Spinal cord (tissue), 10 donors: ENCODE measurements at places on chromosomes 13 and 19. TPM values are rescaled to one million over a fixed set of nuclear protein-coding genes. Genes with fewer than 3 reads are reported as not detected.

The ZNF808 gene
- polyA plus RNA-seq = 6.4 TPM

DNA sequence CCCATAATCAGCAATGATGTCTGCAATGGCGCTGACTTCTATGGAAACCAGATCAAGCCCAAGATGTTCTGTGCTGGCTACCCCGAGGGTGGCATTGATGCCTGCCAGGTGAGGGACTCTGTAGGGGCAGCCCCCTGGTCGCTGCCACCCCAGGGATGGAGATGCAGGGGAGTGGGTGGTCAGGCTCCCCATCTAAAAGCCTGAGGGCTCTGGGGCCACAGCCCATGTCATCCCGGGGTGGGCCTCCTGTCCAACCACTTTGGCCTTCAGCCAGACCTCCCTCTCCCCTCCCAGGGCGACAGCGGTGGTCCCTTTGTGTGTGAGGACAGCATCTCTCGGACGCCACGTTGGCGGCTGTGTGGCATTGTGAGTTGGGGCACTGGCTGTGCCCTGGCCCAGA, 24.1 kb downstream of the HPN start:
- no peak for DNase-seq

GRCh38 chr13:47327861-47328260, 431.0 kb upstream of the HTR2A start:
- DNase-seq = no peak

- no peak for DNase-seq
Observed at GRCh38 chr13:30880151-30880855, 25.8 kb upstream of the MEDAG start.

DNA sequence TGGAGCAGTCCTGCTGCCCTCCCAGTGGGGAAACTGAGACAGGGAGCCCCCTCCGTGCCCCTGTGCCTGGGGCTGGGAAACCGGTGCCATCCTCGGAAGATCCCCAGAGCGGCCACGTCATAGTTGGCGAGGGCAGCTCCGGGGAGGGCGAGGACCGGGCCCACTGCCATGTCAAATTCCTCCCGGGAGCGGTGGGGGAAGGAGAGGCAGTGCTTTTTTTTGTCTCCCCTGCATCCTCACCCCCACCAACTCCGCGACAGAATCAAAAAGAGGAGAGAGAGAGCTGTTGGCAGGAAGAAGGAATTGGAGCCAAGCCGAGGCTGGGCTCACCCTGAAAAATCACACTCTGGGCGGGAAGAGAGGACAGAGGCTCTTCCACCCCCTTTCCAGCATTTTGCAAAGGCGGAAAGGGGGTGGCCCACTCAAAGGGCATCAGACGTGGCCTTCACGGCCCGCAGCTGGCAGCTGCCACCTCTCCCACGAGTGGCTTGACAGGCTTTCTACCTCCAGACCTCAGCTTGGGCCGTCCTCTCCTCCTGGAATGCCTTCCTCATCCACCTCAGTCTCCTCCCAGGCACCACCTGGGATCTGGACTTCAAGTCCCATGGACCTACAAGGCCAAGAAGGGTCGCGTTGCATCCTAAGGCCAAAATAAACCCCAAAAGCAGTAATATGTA, 19.6 kb upstream of the NFIC start:
- DNase-seq = peak; percentile 88

- DNase-seq = no peak
Observed at GRCh38 chr19:17200408-17201079, 14.6 kb upstream of the USE1 start.

The CLC gene
- 0.51 TPM for polyA plus RNA-seq

DNA sequence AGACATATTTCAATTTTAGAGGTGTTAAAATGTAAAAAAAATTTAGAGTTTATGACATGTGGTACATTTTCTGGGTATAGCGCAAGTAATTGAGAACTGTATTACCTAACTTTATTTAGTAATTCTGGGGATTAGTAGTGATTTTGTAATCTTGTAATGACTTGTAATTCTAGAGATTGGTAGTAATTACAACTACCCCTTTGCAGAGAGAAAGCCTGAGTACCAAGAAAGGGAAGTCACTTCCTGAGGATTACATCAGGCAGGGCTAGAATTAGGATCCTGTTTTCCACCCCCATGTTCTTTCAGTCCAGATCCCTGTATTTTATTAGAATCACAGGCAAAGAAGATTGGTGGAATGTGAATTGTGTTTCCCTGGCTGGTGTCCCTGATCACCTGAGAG, 274.9 kb downstream of the KCNRG start:
- no peak for DNase-seq

The ZNF560 gene
- polyA plus RNA-seq = 0.96 TPM

The PLPPR3 gene
- polyA plus RNA-seq = 201 TPM

The FPR2 gene
- not detected for polyA plus RNA-seq

The DACH1 gene
- polyA plus RNA-seq = 20.5 TPM

The PLEKHA4 gene
- polyA plus RNA-seq = 43.0 TPM

DNA sequence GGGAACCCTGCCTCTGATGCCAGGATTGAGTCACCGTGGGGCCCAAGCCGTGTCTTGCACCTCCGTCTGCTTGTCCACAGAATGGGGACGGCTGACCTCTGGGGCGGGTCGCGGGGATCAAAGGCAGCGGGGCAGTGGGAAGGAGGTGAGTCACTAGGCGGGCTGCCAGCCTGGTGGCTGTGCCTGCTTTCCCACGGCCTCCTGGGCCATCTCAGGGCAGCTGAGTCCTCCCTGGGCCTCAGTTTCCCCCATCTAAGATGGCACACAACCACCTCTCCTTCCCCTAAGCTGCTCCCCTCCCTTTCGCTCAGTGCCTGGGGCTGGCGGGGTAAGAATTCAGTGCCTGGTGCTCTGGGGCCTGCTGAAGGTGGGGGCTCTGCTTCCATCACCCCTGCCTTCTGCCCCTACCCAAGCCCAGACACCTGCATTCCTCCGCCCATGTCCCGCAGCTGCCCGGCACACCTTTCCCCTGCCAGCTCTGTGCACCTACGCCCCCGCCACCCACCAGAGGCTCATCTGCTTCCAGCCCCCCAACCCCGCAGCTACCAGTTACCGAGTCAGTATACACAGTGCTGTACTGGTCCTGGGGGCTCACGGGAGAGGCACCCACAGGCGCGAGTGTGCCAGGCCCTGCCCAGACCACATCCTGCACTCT, 3.5 kb downstream of the MKNK2 start:
- DNase-seq = no peak

- peak; percentile 96 for DNase-seq
Observed at GRCh38 chr19:1453525-1454364, 3.8 kb downstream of the APC2 start.

The SLC25A41 gene
- polyA plus RNA-seq = 5.6 TPM

DNA sequence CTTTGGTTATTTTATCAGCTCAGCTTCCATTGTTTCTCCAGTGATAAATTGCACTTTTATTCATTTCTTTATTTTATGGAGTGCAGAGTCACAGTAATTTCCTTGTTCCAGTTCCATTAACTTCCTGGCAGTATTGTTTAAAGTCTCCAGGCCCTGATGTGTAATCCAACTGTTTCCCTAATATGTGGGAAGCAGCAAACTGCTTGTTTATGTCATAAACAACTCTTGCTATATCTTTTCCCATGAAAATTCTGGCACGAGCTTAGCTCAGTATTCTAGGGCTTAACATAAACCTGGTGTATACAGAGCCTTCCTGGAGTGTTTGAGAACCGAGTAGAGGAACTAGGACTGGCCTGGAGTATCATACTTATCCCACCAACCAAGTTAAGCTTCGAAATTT, 83.5 kb upstream of the ARGLU1 start:
- peak; percentile 30 for DNase-seq

GRCh38 chr13:111662895-111663294, 342.5 kb downstream of the TEX29 start:
- DNase-seq = no peak

The SYCN gene
- polyA plus RNA-seq = not detected

DNA sequence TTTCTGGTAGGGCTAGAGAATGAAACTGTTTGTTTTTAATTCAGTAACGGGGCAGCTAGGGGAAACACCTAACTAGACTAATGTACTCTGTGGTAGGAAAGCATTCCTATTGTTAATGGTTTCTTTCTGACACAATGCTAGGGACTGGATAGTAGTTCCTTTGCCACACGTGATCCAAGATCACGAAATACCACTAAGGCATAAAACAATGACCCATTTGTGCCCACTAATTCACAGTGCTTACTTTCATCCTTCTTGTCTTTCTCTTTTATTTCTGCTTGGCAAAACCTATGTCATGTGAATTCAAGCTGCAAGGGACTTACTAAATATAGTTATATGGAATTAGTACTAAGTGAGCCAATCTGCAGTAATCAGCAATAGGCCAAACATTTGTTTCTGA, 834.1 kb upstream of the SLITRK6 start:
- no peak for DNase-seq

- DNase-seq = no peak
Observed at GRCh38 chr13:46097663-46098062, 7.2 kb downstream of the CPB2 start.

DNA sequence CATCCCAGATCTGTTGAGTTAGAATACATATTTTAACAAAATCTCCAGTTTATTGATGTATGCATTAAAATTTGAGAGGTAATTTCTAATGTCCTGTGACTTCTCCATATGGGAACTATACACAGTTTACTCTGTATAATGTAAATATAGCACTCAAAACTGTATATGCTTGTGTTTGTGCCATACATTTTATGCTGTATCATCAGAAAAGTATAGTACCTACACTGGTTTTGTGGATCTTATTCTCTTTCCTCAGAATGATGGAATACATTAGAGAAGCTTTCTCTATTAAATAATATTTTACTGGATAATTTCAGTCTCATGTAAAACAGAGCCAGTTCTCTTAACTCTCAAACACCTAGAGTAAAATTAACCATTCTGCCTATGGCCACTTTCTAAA, 53.6 kb downstream of the ZNF254 start:
- no peak for DNase-seq

The ZNF132 gene
- 11.1 TPM for polyA plus RNA-seq

The IGLON5 gene
- 160 TPM for polyA plus RNA-seq

DNA sequence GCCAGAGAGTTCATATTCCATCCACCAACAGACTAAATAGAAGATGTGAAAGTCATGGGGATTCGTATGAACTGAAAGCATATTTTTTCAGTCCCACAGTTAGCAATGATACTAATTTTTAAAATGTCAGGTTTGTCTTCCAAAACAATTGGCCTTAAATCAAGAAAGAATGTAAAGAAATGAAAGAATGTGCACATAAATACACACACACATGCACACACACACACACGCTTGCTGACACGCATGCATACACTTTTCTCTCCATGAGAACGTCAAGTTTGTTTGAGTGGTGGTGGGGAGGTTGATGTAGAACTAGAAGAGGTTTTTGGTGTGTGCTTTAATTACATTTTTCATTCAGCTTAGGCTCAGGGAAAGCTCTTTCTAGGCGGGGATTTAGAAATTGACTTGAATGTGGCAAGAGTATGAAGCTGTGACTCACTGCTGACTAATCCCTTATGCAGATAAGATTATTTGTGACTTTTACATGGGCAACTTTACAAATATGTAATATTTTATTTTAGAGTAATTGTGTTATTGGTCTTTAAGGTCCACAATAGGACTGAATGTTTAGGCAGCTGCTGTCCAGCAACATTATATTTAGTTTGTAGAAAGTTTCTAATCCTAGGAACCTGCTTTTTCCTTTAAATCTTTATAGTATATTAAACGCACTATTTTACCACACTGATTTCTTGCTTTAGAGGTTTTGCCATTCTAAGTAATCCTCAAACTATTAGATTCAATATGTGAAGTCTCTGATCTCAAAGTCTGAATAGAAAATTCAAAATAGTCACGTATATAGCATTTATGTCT, 18.8 kb downstream of the FLT1 start:
- no peak for DNase-seq

The NFIX gene
- 198 TPM for polyA plus RNA-seq

DNA sequence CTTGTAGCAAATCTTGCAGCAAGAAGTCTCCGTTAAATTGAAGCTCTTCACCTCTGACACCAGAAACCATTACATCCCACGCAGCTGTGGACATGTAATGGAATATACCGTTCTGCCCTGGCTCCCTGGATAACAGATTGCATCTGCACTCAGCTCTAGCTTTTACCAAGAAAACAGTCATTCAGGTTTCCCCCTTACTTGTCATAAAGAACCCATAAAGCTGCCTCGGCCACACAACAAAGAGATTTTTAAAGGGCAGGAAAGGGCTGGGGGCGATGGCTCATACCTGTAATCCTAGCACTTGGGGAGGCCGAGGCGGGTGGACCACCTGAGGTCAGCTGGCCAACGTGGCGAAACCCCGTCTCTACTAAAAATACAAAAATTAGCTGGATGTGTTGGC, 127.6 kb upstream of the RFC3 start:
- peak; percentile 55 for DNase-seq

- no peak for DNase-seq
Observed at GRCh38 chr19:18507021-18507726, 14.7 kb downstream of the ELL start.

The C19orf38 gene
- 2.0 TPM for polyA plus RNA-seq

- DNase-seq = no peak
Observed at GRCh38 chr13:29304148-29304547, 291.3 kb downstream of the SLC7A1 start.

GRCh38 chr13:113560645-113561416, 23.7 kb upstream of the TFDP1 start:
- DNase-seq = no peak

DNA sequence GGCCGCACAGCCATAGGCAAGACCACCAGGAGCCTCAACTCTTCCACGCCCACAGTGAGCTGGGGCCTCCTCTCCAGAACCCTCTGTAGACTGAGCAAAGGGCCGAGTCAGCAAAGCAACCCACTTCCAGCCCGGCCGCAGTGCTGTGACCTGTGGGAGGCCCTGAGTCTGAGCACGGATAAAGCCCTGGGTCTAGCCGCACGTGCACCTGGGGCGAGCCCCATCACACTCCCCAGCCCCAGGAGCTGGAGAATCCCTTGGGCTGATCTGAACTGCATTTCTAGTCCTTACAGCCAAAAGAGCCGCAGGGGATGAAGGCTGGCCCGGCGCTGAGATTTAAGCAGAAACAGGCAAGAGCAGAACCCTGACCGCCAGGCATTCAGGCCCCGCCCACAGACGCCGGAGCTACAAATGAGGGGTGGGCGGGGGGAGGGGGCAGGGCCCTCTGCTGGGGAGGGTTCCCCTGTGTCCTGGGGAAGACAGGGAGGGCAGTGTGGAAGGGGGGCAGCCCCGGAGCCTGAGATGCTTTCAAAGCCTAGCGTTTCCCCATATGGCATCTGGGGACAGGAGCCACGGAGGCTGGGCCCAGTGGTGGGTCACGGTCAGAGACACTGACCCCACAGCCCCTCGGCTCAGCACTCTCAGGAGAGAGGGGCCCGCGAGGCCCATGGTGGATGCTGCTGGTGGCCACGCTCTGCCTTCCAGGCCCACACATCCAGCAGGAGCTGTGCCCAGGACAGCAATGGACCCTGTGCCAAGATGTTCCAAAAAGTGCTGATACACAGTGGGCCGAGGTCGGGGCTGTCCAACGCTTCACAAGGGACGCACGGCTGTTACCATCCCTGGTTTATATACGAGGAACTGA, 4.9 kb downstream of the TMEM259 start:
- no peak for DNase-seq

The IZUMO2 gene
- polyA plus RNA-seq = not detected

- peak; percentile 60 for DNase-seq
Observed at GRCh38 chr13:113458253-113459065, 5.2 kb upstream of the ADPRHL1 start.

The KLK2 gene
- polyA plus RNA-seq = not detected

- DNase-seq = no peak
Observed at GRCh38 chr13:111899714-111900389, 167.1 kb upstream of the SOX1 start.
